ENCODE measurements at places on chromosomes 3 and 15. TPM values are rescaled to one million over a fixed set of nuclear protein-coding genes. Genes with fewer than 3 reads are reported as not detected.

GRCh38 chr3:1623896-1624295 is 474.8 kb upstream of the CNTN4 start:
- no peaks in the 10 kb centered on the region for H3K4me1 ChIP-seq
- no peaks in the 10 kb centered on the region for H3K27me3 ChIP-seq
- no peak overlapping the region for H3K4me3 ChIP-seq
- no peak overlapping the region for H3K27ac ChIP-seq

GRCh38 chr3:43559961-43560360 is 61.9 kb downstream of the ANO10 start:
- H3K4me3 ChIP-seq: no peak overlapping the region
- no peak overlapping the region for H3K27ac ChIP-seq
- H3K4me1 ChIP-seq: no peaks in the 10 kb centered on the region
- no peak for DNase-seq
- no peaks in the 10 kb centered on the region for H3K36me3 ChIP-seq

GRCh38 chr3:182739619-182740018 is 53.7 kb upstream of the ATP11B start:
- H3K4me3 ChIP-seq: no peak overlapping the region
- peak; percentile 33 for DNase-seq
- H3K4me1 ChIP-seq: peaks cover 2% of the 10 kb centered on the region
- no peak overlapping the region for H3K27ac ChIP-seq

The EBLN2 gene
- 2.5 TPM for polyA plus RNA-seq

DNA sequence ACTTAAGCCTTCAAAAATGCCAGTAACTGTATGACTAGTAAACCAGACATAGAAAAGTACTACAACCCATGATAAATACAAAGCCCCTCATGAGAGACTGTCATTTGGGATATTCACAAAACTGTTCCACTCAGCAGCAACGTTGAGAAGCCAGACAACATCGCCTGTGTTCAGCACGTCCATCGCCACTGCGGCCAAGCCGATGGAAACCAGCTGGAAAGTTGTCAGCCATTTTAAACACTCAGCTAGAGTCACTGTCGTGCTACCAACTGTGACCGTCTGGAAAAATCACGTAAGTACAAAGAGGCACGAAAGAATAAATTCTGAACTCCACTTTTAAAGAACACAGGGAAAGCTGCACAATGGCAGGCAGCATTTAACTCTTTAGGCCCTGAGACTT is 340.7 kb upstream of the WNT5A start:
- H3K27me3 ChIP-seq: no peaks in the 10 kb centered on the region
- H3K4me3 ChIP-seq: no peak overlapping the region
- H3K27ac ChIP-seq: no peak overlapping the region
- no peaks in the 10 kb centered on the region for H3K4me1 ChIP-seq

The CD200R1L gene
- polyA plus RNA-seq: not detected

The CHAC1 gene
- polyA plus RNA-seq: 6.9 TPM

The TMEM108 gene
- 17.4 TPM for polyA plus RNA-seq

- H3K4me1 ChIP-seq: peaks cover 19% of the 10 kb centered on the region
- no peak for DNase-seq
- peaks cover 12% of the 10 kb centered on the region for H3K36me3 ChIP-seq
- peak overlapping the region; percentile 96 for H3K4me3 ChIP-seq
Measured at GRCh38 chr3:129181819-129182218, 1.9 kb downstream of the CNBP start.

GRCh38 chr3:59563072-59563605 is 513.3 kb upstream of the CFAP20DC start:
- H3K27me3 ChIP-seq: no peaks in the 10 kb centered on the region
- no peaks in the 10 kb centered on the region for H3K4me1 ChIP-seq
- DNase-seq: no peak

The LXN gene
- polyA plus RNA-seq: 16.4 TPM

DNA sequence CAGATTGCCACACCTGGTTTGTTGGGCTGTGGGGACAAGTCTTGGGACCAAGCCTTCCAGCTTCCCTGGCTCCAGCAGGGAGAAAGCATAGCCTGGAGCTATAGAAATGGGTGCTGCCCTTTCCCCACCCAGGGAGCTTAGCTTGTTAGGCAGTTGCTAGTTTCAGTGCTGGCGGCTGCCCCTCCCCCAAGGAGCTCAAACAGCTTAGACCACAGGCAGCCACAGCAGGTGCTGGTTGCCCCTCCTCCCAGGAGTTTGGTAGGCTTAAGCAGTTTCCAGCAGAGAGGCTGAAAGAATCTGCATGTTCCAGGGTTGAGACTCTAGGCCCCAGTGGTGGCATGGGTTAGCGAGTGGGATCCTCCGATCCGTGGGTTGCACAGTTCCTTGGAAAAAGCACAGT is 889.7 kb downstream of the IGSF11 start:
- no peaks in the 10 kb centered on the region for H3K36me3 ChIP-seq
- H3K4me3 ChIP-seq: no peak overlapping the region

GRCh38 chr3:74561881-74562280 is 52.6 kb downstream of the CNTN3 start:
- no peaks in the 10 kb centered on the region for H3K36me3 ChIP-seq
- no peaks in the 10 kb centered on the region for H3K4me1 ChIP-seq
- H3K27me3 ChIP-seq: no peaks in the 10 kb centered on the region
- H3K27ac ChIP-seq: no peak overlapping the region
- H3K4me3 ChIP-seq: no peak overlapping the region

The SCN11A gene
- 1.7 TPM for polyA plus RNA-seq

DNA sequence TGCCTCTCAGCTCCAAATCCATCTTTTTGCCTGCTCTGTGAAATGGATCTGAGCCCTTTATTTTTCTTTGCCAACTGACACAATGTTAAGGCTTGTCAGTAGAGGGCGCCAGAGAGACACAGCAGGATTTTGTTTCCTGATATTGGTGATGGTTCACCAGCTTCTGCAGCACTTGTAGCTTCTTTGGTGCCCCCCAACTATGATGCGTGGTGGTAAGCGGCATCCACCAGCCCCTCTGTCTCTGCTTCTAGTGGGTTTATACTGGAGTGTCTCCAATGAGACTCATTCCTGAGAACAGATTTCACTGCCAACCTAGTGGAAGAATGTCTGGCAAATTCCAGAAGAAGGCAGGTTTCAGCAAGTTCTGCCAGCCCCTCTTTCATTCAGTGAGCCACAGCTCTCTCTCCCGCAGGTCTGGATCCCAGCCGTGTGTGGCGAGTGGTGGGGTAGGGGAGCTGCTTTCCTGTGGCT is 471.9 kb upstream of the FRG2C start:
- no peaks in the 10 kb centered on the region for H3K4me1 ChIP-seq
- peak; percentile 50 for DNase-seq
- H3K27me3 ChIP-seq: no peaks in the 10 kb centered on the region
- H3K27ac ChIP-seq: no peak overlapping the region
- no peak overlapping the region for H3K4me3 ChIP-seq

DNA sequence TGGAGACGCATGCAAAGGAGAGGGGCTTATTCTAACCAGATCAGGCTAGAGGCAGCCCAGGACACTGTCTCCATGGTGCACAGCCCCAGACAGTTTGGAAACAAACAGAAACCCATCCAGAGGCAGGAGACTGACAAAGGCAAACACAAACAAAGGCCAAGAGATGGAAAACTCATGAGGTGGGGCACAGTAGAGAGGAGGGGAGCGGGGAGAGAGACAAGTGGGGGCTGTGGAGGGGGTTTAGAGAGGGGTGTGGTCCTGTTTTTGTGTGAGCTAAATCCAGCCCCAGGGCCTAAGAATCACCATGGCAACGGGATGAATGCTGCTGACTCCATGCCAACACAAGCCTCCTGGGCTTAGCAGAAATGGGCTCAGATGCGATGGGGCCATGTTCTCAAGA is 32.3 kb downstream of the PARP16 start:
- peak overlapping the region; percentile 70 for H3K27ac ChIP-seq
- H3K36me3 ChIP-seq: peaks cover 32% of the 10 kb centered on the region
- no peaks in the 10 kb centered on the region for H3K27me3 ChIP-seq
- H3K4me1 ChIP-seq: peaks cover 27% of the 10 kb centered on the region
- DNase-seq: peak; percentile 91
- no peak overlapping the region for H3K4me3 ChIP-seq

GRCh38 chr3:139204728-139205127 is 139.1 kb upstream of the MRPS22 start:
- no peak overlapping the region for H3K4me3 ChIP-seq
- DNase-seq: no peak
- H3K36me3 ChIP-seq: no peaks in the 10 kb centered on the region
- H3K4me1 ChIP-seq: peaks cover 4% of the 10 kb centered on the region
- H3K27ac ChIP-seq: no peak overlapping the region
- no peaks in the 10 kb centered on the region for H3K27me3 ChIP-seq

GRCh38 chr3:151962352-151962751 is 88.9 kb downstream of the SUCNR1 start:
- no peak overlapping the region for H3K4me3 ChIP-seq
- H3K27ac ChIP-seq: peak overlapping the region; percentile 67
- H3K27me3 ChIP-seq: no peaks in the 10 kb centered on the region

The GP9 gene
- polyA plus RNA-seq: 0.81 TPM

The OGG1 gene
- 25.1 TPM for polyA plus RNA-seq

GRCh38 chr15:38849046-38849445 is 284.4 kb upstream of the RASGRP1 start:
- H3K4me3 ChIP-seq: no peak overlapping the region
- H3K27ac ChIP-seq: no peak overlapping the region
- DNase-seq: no peak
- H3K36me3 ChIP-seq: no peaks in the 10 kb centered on the region

The NMNAT3 gene
- polyA plus RNA-seq: 4.5 TPM

The CORO2B gene
- 5.3 TPM for polyA plus RNA-seq

DNA sequence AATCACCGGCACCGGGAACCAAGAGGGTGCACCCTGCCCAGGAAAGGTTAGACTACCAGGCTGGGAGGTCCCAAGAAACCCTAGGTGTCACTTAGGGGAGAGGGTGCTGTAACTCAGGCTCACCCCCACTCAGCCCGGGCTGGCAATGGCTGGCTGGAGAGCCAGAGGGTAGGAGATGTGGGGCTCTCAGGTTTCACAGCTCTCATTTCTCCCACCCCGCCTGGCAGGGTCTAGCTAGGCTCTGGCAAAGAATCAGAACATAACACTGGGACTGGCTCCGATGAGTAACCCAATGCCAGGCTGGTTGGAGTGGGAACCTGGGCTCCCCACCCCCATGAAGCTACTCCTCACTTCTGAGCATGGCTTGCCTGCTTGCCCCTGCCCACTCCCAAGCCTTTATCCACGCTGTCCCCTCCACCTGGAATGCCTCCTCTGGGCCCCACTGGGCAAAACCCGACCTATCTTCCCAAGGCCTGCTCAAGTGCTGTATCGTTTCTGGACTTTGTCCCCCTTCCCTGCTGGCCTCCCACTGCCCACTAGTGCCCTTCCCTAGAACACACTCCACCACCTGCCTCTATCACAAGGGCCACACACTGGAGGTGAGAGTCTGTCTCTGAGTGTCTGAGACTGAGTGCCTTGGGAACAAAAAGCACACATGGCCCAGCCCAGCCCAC is 2.0 kb downstream of the CIB2 start:
- H3K4me1 ChIP-seq: peaks cover 24% of the 10 kb centered on the region
- H3K27me3 ChIP-seq: no peaks in the 10 kb centered on the region
- no peak overlapping the region for H3K4me3 ChIP-seq
- no peaks in the 10 kb centered on the region for H3K36me3 ChIP-seq
